NK-92 treated with Interleukin-12 subunit alpha and Interleukin-12 subunit beta, amount 100 ng/mL, for 24 hours (cell line): ENCODE measurements at places on chromosomes 7 and 10.

- DNase-seq, result no peak
These were observed 420.9 kb upstream of the GRM3 start for GRCh38 chr7:86222806-86223205.

DNA sequence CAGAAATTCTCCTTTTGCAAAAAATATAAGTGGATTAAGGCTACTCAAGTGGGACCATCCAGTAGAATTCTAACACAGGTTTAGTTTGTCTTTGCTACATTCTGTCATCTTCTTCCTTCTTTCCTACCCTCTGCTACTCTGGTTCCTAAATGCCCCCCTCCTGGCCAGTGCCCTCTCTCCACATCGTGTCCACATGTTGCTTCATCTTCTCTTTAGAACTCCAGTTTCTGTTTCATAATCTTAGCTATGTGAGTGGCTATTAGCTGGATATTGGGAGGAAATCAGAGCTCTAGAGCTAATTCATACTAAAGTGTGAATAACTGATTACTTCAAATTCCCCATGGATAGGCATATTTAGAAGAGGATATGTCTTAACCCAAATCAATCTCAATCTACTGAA is 528.5 kb downstream of the LRMDA start:
- no peak for DNase-seq

GRCh38 chr7:50314836-50315592 is 10.5 kb downstream of the IKZF1 start:
- DNase-seq, result no peak

DNA sequence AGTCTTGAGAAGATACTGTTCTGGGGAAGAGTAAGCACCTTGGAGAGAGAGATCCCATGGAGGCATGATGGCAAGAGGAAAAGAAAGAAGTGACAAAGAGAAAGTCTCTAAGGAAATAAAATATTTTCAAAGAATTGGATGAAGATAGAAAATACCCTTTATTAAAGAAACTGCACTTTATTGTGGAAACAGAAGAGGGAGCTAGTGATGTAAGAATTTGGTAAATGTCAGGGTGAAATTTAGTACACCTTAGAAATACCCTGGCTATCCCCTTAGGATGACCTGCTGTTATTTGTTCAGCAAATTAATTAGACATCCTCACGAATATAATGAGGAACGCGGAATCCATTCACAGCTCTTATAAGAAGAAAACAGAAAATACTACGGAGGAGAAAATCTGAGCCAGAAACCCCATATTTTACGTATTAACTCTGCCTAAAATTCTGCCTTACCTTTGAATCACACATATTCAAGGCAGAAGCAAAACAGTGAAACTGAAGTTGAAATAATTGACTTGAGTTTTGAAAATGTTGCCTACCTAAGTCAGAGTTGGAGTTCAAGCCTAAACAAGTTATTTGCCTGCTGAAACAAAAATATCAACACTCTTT is 90.7 kb downstream of the TFPI2 start:
- DNase-seq, result no peak
